ENCODE measurements at places on chromosomes 5 and 9.

DNA sequence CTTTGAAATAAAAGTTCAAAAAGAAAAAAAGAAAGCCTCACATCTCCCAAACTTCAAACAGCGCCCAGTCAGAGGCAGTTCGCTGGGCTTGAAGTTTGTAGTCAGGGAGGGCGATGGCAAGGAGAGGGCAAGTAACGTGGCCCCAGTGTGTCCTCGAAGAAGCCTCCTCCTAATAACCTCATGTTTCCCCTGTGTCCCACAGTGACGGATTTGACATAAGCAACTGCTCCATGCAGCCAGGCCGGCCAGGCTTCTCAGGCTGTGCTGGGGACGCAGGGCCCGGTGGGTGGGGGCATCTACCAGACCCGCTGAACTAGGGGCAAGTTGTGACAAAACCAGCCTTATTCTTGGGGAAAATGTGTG lies 172.2 kb downstream of the ERCC6L2 start:
- DNase-seq, result no peak

DNA sequence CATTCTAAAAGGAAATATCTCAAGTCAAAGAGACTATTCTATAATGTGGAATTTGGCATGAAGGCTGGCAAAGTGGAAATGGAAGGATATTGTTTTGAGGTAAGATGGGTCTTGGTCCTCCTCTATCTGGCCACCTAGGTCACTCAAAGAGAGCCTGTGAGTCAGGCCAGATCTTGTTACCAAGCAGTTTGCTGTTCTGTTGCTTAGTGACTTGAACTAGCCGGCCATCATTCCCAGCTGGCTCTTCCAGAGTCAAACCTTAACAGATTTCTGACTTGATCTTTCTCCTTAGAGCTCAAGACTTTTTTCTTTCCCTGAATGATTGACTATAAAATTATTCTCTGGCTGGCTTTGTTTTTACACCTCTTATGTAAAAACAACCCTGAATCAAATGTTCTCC lies 136.1 kb downstream of the PDE4D start:
- no peak for DNase-seq

- DNase-seq, result no peak
Observed at GRCh38 chr5:63375851-63376250, 586.4 kb downstream of the HTR1A start.

DNA sequence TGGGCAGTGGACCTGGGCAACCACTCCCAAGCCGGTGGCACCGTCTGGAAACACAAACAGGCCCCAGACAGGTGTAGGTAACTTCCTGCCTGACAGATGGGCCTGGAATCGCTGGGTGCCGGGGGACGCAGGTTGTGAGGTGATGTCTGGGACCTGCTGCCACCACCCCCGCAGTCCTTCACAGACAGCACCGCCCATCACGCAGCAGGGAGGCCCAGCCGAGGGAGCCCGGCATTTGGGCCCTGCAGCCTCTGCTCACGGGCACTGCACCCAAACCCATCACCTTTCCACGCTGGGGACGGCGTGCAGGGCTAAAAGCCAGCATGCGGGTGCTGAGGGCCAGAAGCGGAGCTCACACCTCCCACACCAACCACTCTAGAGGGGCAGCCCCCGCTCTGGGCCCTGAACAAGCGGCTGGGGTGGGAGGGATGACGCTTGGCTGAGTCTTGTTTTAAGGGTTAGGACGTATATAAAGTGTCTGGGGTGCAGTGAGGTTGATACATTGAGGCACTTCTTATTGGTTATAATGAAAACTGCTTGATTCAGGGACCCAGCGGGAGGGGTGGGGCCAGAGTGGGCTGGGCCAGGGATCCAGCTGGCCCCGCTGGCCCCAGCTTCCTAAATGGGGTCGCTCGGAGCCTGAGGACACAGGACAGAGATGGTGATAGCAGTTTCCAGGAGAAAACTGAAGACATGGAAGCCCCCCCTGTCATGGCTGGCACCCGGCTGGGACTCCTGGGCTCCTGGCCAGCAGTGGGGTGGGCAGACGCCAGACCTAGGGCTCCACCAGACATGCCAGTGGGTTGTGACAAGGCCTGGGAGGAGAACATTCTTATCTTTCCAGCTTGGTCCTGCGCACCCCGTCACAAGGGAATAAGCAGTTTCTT lies 11.3 kb downstream of the MYMK start:
- DNase-seq, result peak; percentile 40

DNA sequence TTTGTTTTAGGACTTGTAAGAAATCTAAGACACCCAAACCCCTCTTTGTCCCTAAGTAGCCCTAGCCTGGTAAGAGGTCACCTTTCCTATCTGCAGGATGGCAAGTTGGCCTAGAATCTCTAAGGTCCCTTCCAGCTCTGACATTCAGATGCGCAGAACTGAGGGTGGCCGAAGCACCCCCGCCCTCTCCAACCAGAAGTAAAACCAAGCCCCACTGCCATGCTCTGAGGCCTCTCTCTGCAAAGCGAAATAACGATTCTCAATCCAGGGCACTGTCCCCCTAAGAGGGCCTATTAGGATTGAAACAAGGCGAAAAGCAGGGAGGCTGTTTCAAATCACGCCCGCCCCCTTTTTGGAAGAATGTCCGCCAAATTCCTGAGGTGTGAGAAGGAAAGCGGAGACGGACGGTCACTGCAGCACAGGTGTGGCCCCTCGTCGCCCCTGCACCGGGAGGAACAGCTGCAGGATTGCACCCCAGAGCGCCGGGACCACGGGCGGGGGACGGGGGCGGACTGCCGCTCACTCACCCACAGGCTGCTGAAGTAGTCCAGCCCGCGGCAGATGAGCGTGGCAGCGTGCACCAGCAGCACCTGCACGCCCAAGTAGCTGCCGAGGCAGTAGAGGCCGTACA lies 824 bp downstream of the TMEM245 start:
- DNase-seq, result no peak

DNA sequence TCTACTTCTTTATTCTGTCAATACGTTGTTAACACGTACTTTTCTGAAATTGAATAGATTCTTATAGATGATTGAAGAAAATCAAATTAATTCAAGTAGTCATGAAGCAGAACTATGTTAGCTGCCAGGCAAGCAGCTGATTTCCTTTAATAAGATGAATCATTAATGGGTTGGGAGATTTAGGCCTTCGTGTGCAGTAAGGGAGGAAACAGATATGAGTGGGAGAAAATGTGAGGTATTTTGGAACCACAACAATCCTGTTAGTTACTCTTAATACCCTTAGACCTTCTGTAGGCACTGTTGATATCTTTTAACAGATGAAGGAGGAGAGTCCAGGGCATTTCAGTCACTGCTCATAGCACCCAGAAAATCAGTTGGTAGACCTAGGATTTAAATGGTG lies 121.0 kb downstream of the AOPEP start:
- DNase-seq, result no peak

Data from hematopoietic multipotent progenitor cell treated with erythropoietin and hydrocortisone succinate and interleukin-3 and kit ligand, for 15 days (in vitro differentiated cells).